ENCODE measurements at places on chromosomes 16 and 17.
A peak's percentile ranks its signal among the peaks of the same experiment; 100 is the strongest.

DNA sequence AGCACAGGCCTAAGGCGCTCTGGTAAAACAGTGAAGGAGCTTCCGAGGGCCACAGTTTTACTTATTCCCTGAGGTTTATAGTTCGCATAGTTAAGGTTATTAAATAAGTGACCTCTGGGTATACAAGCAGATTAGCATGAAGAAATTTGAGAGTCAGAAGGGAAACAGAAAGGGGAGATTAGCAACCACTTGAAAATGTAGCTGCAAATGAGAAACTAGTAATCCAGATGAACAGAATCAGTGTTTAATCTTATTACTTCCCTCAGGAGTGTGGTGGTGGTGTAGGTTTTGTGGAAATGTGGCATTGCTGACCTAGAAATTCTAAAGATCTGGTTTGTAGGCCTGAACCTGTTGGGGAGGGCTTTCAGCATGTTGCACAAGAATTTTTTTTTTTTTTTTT lies 130.4 kb downstream of the CCDC182 start:
- DNase-seq, result no peak

DNA sequence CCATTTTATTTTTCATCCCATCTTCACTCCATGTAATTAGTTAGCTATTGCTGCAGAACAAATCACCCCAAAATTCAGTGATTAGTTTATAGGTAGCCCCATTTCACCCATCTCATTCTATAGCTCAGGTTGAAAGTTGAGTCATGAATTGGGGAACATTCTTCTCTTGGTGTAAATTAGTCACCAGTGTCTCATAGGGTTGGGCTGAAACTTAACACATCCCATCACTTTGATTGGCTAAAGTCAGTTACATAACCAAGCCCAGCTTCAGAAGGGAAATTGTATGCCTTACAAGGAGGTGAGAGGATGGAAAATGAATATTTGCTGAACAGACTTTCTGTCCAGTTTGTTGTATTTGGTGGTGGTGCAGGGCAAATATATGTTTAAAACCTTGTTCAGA lies 477.5 kb downstream of the WWOX start:
- DNase-seq, result no peak

- DNase-seq, result no peak
Observed at GRCh38 chr17:71725811-71726210, 395.0 kb upstream of the SOX9 start.

- no peak for DNase-seq
Observed at GRCh38 chr17:7732981-7733539, 15.5 kb downstream of the DNAH2 start.

GRCh38 chr16:85284141-85284817 lies 172.0 kb upstream of the CIBAR2 start:
- no peak for DNase-seq

DNA sequence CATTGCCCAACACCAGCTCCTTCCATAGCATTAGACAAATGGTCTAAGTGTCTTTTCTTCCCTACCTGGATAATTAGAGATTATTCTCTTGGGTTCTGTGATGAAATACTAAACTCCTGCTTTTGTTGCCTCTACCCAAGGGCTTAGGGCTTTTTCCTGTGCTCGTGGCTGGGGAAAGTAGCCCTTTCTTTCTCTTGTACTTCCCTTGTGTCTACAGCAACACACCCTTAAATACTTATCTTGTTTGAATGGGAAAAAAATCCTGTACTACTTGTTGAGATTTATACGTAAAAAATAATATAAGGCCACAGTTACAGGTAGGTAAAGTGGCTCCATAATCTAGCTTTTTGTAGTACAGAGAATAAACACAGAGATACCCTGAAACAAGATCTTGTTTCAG lies 7.0 kb upstream of the NACA2 start:
- DNase-seq, result no peak

DNA sequence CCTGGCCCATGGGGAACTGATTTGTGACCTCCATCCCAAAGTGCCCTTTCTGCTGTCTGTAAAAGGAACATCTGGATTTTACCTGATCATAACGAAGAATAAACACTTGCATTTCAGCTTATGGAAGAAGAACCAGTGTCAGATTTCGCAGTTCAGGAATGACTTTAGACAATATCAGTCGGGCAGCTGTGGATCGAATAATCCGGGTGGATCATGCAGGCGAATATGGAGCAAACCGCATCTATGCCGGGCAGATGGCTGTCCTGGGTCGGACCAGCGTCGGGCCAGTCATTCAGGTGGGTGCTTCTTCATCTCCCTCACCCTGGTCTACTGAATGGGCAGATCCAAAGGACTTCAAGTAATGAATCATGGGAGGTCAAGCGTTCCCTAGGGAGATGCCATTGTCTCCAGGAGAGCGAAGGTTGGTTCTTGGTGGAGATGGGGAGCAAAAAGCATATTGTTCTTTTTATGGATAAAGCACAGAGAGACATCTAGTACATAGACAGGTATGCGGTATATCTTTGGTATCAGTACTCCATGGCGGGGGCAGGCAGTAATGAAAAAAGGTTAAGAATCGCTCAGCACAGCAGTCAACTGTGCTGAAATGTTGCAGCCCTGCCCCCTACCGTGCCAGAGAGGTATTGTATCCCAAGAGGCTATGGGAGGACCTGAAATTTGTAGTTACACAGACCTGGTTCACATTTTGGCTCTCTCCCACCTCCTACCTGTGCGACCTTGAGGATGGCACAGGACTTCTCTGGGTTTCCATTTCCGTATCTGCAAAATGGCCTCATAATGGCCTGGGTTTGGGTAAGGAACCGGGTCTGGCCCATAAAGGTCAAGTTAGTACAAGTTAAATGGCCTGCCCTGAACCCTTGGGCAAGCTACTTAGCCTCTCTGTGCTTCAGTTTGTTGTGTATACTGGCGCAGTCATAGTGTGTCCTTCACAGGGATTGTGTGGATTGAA lies 4.7 kb downstream of the COQ7 start:
- DNase-seq, result peak; percentile 75

DNA sequence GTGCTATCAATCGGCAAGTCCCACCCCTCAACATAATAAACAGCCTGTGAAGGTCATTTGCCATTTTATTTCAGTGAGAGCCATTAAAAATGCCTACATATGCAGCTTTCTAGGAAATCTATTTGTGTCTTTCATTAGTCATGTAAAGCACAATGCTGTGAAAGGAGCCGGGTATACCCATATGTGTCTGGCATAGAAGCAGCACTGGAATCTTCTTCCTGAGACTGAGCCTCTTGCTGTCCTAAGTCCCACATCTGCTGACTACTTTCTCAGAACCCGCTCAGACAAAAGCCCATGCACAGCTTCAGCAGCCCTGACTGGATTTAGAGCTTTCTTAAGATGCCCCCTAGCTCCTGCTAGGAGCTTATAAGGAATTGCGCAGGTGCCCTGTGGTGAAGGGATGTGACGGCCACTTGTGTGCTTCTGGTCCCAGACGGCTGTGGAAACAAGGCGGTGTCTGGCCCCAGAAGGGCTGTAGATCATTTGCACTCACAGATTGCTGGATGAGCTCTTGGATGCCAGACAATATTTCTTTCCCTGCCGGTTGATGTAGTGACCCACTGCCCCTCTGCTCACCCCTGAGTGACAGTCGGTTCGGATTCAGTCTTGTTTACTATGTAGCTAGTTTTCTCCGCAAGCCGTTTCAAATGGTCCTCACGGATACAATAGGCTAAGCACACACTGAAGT lies 172.2 kb downstream of the ANKFN1 start:
- no peak for DNase-seq

DNA sequence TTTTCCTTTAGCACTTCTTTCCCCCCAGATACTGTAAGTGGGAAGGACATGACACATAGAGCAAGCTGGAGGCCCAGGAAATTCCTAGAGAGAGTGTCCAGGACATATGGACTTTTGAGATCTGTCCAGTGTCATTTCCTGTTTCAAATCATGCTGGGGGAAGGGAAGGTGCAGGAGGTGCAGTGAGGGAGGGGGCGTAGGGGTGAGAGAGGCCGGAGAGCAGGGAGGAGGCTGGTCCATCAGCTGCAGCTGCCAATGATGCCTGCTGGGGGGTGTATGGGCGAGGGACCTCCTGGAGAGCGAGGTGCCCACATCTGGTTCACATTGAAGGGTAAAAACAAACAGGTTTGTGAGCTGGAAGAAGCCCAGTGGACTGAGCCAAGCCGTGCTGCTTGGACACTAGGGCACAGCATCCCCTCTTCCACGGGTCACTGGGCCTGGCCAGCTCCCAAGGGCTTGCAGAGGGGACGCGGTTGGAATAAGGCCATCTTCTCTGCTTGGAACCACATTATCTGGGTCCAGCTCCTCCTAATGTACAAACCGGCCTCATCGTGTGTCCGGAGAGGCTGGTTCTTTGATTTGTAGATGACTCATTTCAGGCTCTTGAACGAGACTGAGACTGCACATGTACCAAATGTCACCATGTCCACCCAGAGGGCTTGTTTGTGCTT lies 70.4 kb upstream of the SMURF2 start:
- peak; percentile 53 for DNase-seq

DNA sequence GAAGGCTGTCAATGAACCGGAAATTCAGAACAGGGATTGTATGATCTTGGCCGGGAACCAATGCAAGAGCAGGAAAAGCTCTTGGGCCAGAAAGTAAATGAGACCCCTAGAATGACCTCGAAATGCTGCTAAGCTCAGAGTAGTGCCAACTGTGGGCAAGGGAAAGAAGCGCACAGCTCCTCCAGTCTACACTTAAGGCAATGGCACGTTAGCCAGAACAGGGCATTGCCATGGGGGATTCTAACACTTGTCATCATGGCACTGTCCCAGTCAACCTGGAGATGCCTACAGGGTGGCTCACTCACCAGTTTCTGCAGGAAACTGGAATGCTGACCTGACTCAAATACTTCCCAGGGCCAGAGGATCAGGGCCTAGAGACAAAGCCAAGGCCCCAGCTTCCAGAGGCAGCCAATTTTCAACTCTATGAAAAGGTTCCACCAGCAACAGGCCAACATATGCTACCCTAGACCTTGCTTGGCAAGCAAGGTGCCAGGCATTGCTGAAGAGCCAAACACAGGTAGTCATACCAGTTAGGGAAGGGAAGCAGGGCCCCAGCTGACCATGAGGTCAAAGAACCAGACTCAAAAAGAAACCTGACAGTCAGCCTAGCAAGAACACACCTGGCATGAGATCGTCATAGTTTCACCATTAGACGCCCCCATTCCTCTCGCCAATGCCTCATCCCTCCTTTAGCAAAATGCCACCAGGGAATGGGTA lies 34.9 kb downstream of the ARHGAP17 start:
- no peak for DNase-seq

DNA sequence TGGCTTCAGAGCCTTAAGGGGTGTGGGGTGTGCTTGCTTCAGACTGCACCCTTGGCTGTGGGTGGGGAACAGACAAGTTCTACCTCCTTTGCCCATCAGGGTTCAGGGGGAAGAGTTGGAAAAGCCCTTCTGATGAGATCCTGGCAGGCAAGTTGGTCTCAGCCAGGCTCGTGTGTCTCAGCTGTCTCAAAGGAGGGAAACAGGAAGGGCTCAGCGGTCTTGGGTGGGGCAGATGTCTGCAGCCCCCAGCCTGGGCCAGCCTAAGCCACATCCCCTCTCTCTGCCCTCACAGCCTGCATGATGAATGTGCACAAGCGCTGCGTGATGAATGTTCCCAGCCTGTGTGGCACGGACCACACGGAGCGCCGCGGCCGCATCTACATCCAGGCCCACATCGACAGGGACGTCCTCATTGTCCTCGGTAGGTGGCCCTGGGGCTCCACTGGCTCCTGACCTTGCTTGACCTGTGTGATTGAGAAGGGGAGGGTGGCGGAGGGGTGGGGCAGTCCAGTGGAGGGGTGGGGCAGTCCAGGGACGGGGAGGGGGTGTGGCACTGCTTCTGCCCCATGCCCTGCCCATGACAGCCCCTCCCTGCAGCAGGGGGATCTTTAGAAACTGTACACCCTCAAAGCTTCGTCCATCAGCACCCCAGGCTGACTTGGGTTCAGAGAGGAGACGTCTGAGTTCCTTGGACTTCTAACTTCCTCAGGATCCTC lies 199.5 kb downstream of the PRKCB start:
- no peak for DNase-seq

DNA sequence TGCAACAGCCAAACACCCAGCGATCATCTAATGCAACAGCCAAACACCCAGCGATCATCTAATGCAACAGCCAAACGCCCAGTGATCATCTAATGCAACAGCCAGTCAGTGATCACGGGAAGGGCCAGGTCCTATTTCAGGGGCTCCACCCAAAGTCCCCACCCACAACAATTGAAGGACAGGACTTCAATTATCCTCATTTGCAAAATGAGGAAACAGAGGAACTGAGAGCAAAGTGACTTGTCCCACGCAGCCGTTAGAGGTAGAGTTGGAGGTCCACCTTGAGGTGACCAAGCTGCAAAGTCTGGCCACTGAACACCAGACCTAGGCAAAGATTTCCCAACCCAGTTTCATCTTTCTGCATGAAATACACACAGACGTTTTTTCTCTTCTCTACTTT lies 3.7 kb downstream of the ZG16B start:
- no peak for DNase-seq

- no peak for DNase-seq
Observed at GRCh38 chr16:84751241-84751640, 51.4 kb downstream of the USP10 start.

Measured in choroid plexus epithelial cell (primary cell).